ENCODE measurements at places on chromosomes 12 and 14.

- DNase-seq: peak; percentile 2
These were observed 37.3 kb upstream of the ADGRD1 start for GRCh38 chr12:130916241-130916911.

DNA sequence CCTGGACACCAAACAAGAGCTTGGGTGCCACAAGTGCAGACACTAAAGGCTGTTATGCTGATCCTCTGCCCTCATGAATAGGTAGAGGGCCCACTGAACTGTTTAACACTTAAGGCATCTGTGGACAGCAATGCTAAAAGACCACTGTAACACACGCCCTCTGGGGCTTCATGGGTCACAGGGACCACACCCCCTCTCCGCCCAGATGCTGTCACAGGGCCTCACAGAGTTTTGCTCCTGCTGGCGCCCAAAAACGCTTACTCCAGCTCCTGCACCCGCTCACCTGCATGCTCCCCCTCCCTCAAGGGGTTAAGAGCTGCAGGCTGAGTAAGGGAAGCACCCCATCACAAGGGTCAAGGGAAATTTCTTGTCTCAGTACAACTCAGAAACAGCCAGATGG is 141.8 kb upstream of the NUDT4 start:
- no peak for DNase-seq

- no peak for DNase-seq
These were observed 297.7 kb downstream of the SYT1 start for GRCh38 chr12:79162147-79162772.

- no peak for DNase-seq
These were observed 247.6 kb downstream of the TMEM121 start for GRCh38 chr14:105774001-105774400.

GRCh38 chr12:120466560-120467315 is 2.8 kb downstream of the SRSF9 start:
- DNase-seq: no peak

GRCh38 chr12:131787143-131787660 is 41.0 kb upstream of the MMP17 start:
- DNase-seq: no peak

DNA sequence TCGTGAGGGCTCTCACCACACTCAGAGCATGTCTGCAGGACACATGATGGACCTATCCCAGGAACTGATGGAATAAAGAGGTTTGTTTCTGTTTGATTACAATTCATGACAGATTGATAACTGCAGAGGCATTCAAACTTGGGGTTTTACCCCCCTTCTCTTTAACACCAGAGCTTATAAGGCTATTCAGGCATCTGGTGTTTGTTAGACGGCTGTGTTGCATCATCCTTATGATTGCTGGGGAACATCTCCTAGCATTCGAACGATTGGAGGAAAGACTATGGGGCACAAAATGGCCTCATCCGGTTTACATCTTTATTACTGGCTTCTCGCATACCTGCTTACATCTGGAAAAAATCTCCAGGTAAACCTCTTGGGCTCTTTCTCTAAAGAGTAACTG is 191.8 kb downstream of the MSRB3 start:
- no peak for DNase-seq

- no peak for DNase-seq
These were observed 89.8 kb upstream of the LRIG3 start for GRCh38 chr12:59010118-59010517.

DNA sequence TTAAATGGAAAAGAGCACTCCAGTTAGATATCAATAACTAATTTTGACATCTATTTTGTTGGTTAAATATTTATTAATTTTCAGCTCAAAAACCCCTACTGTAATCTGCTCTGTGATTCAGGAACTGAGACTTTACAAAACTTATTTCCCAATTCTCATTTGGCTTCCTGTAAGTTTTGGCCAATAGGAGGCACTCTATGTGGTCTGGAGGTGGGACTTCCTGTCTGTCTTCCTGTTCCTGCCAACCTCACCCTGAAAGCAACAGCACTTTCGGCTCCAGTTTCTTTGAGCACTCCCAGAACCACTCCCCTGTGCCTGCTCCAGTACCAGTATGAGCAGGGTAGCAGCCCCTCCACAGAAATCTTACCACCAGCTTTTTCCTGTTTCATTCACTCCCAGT is 1027.0 kb downstream of the VRK1 start:
- no peak for DNase-seq

DNA sequence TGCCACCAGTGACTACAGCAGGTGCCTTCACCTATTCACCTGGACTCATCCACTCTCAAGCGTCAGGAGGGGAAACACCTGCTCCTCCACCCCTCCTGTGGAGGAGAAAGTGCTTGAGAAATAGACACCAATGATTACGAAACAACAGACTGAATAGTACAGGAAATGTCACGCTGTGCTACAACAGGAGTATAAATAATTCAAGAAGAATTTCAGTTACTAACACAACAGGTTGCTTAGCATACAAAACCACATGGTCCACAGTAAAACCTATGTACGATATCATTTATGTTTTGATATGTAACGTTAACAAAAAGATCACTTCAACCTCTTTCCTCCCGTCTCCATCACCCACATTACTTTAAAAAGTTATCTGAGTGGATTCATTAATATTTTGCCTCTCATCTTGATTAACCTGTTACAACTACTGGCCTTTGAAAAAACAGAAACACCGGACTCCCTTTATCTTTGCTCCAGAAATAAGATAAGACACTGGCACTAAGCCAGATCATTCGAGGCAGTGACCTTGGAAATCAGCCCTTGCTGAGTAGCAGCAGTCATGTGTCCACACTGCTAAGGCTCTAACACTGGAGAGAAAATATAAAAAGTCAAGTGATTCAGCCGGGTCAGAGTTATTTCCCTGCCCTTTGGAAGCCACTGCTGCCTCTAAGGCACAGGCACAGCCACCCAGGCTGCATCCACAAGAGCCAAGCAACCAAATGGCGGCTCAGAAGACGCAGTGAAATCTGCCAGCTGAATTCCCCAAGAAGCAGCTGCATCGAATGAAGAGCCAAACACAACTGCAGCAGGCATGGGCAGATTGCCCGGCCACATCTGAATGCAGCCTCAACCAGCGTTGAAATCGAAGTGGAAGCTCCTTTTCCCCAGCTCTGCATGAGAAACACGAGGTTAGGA is 40.9 kb downstream of the NT5DC3 start:
- DNase-seq: peak; percentile 35

GRCh38 chr12:94553130-94553519 is 93.5 kb upstream of the CEP83 start:
- DNase-seq: no peak

- DNase-seq: no peak
These were observed 31.7 kb upstream of the NINJ2 start for GRCh38 chr12:694734-695503.

DNA sequence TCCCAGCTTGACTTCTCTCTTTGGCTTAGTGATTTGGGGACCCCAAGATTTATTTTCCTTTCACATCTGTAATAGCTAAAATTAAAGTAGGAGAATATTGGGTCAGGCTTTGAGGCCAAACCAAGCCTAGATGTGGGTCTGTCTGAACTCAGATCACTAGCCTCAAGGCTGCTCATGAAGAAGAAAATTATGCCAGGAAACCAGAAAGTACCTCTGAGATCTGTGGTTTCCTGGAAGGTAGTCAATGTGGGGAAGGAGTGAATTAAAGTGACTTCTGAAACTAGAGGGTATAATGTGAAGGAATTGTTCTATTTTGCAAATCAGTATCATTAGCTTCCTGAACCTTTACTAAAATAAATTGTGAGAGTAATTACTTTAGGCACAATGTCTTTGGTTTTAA is 13.4 kb upstream of the CLEC12A start:
- DNase-seq: no peak

DNA sequence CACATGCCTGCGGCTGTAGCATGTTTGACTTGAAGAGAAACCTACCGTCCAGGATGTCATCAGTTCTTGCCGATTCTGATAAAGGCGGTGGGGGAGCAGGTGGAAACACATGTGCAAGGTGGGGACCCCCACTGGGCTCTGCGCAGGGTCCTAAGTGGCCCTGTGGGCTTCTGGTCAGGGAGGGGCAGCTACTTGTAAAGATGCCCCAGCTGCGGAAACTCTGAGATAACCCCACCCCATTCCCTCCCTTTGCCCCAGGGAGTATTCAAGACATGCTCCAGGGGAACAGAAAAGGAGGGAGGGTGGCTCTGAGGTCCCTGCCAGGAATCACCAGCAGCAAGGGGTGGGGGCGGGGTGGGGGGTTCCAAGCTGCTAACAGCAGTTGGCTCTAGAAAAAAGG is 67.6 kb downstream of the PIWIL1 start:
- DNase-seq: no peak

- no peak for DNase-seq
These were observed 255.0 kb downstream of the PAX9 start for GRCh38 chr14:36916668-36917067.

DNA sequence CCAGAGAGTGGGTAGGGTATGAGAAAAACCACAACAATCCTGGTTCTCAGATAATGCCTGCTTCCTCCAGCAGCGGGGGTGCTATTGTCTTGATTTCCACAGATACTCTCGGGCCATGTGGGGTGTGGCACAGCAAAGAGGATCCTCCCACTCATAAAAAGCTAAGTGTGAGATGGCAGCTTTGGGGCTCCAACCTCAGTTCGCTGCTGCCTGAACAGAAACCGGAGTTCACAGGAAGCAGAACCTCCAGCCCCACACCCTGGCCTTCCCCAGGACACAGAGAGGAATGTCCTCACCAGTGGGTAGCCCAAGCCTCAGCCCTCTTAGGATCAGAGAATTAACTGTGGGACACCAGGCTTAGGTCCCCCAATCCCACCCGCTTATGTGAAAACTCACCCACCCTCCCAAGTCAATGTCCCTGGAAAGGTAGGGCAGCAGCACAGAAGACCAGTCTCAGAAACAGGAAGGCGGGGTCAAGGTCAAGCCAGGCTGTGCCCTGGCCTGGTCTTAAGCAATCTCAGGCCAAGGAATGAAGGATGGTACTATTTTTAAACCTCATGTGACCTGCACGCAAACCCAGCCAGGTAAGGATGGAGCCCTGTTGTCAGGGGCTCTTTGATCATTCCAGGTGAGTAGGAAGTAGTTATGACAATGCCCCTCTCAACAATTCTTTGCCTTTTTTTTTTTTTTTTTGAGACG is 9.0 kb downstream of the KCTD10 start:
- no peak for DNase-seq

DNA sequence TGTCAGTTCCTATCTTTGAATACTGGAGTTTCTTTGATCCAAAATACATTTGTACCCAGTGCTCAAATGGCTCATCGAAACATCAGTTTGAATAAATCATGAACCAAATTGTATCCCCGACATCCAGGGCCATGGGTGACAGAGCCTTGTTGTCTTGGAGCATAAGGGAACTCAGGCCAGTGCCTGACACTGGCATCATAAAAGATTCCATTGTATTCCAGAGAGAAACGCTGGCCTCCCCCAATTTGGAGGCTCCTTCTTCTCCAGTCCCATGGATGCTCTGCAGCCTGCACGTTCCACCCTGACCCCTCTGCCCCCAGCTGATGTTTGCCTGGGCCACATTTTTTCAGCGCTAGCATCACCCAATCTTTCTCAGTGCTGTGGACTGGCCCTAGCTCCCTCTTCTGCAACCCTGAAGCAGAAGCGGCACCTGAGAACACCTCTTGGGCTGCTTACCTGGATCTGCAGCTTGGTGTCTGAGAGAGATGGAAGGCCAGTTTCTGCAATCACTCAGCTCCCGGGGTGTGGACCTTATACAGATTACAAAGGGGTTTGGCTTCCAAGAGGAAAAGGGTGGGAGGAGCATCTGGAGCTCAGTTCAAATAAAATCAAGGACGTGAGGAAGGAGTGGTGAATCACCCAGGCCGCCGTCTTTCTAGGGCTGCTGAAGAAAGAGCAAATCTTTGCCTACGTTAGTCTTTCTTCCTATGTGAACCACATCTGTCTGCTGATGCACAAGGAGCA is at the start of gene RNASE1:
Gene RNASE1, minus strand, starts transcription at position 504 of the 744 bp plus-strand sequence. CDS start 776 bp downstream, outside the sequence.
- DNase-seq: no peak

DNA sequence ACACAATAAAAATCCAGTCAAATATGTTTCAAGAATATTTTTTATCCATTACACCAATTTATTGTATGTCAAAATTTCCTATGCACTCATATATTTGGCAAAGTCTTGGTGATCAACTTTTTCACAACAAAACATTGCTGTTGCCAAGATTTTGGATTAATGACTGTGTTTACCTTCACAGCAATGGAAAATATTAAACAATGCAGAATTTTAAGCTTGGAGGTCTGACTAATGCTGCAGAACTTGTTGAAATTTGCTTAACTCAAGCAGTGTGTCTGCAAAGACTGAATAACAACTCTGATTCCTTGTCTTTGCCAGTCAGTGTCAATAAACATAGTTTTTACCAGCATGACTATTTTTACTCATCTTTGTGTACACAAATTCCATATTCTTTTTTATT is 336.4 kb downstream of the CCER1 start:
- DNase-seq: no peak

All from DMS 273 treated with DMSO at 0.1 percent for 48 hours (cell line).